ENCODE measurements at places on chromosomes 7 and 10.

DNA sequence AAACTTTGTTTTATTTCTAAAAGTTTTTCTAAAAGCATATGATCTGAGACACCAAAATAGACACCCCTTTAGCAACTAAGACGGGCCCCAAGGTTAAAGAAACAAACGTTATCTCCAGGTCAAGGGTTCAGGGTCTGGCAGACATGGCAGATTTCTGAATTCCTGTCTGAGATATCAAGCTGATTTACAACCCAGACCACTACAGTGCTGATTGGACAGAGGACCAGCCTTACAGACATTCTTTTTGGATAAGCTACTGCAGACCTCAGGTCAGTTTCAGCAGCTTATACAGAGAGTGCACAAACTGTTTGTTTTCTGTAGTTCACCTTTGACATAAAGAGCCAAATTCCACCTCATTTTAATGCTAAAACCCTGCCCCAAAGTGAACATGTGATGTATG lies 34.8 kb downstream of the SVOPL start:
- no peak for DNase-seq

GRCh38 chr7:86920154-86920553 lies 139.3 kb downstream of the ELAPOR2 start:
- no peak for DNase-seq

- DNase-seq, result no peak
Measured at GRCh38 chr7:131326576-131326975, 1.1 kb upstream of the MKLN1 start.

GRCh38 chr7:17367502-17367901 lies 69.0 kb downstream of the AHR start:
- DNase-seq, result no peak

DNA sequence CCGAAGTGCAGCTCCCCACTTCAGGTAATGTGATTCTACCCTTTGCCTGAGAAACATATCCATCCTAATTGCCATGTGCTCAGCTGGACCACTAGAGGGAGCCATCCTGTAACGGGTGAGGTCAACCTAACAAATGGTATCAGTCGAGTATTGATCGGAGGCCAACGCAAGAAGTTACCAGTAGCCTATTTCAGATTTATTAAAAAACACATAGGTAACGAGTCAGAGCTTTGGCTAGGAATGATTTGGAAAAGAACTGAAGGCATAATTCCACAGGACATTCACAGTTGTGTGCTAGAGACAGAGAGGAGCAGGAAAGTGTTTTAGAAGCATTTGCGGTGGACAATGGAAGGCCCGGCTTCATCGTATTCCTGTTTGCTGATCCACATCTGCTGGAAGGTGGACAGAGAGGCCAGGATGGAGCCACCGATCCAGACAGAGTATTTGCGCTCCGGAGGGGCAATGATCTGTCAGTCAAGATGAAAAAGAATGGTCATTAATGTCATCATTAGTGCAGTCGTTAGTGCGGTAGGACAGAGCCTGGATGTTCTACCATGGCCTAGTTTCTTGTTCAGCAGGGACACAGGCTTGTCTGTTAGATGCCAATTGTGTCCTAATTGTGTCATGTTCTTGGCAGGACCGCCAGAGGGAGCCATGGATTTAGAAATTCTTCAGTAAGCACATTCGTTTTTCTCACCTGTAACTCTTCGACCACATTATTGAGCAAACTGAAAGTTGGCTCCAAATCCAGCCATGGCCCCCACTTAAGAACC lies 17.5 kb downstream of the ACTA2 start:
- peak; percentile 58 for DNase-seq

GRCh38 chr7:105840981-105841749 lies 35.2 kb downstream of the ATXN7L1 start:
- DNase-seq, result no peak

Measured in stimulated activated CD8-positive, alpha-beta memory T cell treated with anti-CD3 and anti-CD28 coated beads, Interleukin-12 subunit alpha, Interleukin-12 subunit beta, amount 100 ng/mL, for 1 hour (primary cell).